NCI-H1930 (cell line): ENCODE measurements at places on chromosomes 3 and 15.
A peak's percentile ranks its signal among the peaks of the same experiment; 100 is the strongest.

DNA sequence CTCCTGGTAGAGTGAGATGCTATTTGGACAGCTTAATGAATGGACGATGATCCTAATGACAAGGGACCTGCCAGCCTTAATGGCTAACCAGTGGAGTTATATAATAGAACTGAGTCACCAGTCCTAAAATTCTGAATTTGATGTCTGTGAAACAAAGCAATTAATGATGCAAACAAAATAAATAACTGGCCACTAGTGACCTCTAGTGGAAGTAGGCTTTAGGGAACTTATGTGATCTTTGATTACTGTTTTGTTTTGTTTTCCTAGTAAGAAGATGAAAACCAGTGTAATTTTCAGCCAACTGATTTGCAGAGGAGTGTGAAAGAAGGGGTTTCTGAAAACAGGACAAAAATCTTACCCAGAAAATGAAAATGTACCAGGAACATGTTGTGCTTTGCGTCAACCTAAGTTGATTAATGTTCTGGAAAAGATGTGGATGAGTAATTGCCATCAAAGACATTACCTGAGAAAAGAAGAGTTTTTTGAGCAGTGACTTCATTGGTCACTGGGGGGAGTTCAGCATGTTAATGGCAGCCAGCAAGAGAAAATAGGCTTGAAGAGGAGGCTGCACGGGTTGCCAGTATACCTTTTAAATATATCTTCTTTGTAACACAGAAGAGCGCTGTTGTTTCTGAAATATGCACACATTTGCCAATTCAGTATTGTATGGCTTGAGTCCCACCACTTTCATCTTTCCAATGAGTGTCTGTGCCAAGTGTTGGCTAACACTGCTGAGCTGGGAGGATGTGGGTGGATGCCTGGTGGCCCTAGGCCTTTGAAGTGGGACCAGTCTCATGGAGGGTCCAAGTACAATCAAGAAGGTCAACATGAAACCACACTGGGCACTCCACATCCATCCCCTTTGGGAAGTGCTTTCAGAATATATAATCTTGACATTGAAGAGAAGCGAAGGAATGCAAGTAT is 9.3 kb downstream of the VEPH1 start:
- no peak for DNase-seq

DNA sequence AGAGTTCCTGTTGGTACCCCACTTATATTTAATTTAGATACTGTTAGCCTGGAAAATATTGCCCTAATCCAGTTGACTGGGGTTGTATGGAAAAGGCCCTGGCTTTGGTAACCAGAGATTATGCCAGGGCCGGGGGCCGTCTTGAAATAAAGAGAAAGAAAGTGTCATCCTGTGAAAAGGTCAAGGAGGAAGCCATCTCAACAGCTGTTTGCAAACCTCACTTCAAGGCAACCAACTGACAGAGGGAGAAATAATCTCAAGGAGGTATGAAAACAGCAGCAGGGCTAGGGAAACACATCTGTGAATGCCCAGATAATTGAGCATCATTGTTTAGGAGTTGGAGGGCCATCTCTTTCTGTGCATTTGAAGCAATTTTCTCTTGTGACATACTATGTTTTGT is 190.8 kb downstream of the SUCLG2 start:
- DNase-seq, result no peak

DNA sequence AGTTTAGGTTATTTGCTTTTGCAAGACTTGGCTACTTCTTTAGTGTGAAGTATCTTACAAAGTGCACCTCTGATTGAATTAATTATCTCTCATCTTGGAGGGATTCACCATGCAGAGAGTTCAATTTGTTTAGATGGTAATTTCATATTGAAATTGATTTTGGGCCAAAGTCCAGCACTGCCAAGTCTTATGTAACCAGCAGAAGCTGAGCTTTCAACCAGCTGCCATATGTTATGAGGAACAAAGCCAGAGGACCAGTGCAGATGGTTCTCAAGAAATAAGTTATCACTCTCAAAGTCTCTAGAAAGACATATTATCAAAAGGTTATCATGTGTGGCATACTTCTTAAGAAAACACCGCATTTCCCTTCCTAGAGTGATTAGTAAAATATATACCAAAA is 29.0 kb downstream of the ABHD6 start:
- no peak for DNase-seq

DNA sequence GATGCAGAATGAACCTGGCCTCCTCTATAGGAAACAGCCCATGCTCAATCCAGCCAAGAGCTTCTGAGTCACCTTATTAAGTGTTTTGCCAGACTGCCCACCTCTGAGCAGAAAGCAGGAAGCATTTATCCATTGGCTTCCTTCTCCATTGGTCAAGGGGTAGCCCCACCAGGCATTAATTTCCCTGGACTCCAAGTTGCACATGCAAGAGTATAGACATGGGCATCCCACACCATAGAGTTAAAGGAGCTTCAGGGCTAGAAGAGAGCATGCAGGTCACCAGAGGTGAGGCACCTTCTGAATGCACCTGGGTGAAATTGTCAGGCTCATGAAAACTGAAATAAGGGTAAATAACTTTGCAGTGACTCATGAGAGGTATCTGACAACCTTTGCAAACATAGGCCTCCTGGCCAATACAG is 230.8 kb upstream of the STAC start:
- DNase-seq, result no peak

GRCh38 chr15:94026458-94027304 is 204.7 kb upstream of the MCTP2 start:
- no peak for DNase-seq

GRCh38 chr3:65861718-65862117 is 177.0 kb downstream of the MAGI1 start:
- no peak for DNase-seq

DNA sequence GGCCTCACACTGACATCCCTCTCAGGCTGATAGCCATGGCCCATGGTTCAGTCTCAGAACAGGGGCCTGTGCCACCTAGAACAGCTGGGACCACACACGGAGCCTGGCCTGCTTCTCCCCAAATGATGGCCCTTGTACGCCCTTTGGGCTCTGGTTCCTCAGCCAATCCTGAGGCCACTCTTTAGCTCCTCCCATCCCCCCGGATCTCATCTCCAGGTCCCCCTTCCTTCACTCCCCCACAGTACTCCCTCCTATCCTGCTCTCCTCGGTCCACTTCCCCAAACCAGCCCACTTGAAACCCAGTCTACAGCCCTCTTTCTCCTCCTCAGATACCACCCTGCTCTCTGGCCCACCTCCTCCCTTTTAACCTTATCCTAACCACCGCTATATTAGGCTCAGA is 17.8 kb upstream of the ZFYVE19 start:
- DNase-seq, result no peak

DNA sequence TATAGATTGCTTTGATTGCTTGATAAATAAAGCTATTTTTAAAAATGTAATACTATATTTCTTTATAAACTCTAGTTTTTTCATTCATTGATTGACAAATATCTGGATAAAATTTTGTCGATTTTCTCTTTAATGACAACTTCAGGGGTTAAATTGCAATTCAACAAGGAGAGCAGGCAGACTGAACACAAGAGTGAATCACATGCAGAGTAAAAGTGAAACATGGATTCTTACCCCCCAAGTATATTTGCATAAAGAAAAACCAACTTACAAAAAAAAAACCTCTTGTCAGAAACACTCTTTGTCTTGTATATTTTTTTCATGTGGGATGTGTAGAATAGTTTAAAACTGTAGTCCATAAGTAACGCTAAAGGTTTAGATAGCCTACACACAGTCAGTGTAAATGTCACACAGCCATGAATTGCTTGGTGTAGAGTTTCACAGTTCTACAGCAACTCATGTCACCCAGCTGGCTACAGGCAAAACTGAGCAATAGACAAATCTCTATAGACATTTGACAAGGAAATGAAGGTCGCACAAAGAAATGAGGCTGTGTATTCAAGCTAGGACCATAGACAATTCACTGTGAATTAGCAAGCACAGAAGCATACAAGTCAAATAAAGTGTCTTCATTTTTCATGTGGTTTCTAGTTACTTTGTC is 141.6 kb downstream of the THRB start:
- DNase-seq, result no peak

DNA sequence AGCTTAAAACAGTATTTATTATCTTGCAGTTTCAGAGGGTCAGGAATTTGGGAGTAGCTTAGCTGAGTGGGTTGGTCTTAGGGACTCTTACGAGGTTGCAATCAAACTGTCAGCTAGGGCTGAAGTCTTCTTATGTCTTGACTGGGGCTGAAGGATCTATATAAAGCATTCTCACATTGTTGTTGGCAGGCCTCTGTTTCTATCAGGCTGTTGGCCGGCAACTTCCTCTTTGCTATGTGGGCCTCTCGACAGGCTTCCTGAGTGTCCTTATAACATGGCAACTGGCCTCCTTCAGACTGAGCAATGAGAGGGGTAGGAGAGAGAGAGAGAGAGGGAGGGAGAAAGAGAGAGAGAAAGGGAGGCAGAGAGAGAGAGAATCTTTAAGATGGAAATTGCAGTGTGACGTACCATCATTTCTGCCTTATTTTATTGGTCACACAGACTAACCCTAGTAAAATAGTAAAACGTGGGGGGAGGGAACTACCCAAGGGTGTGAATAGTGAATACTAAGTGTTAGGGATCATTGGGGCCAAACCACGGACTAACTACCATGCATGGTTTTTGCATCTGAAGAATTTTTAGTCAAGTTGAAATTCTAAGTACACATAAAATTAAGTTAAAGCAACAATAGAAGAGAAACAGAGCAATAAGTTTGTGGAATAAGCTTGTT is 16.1 kb downstream of the FGF7 start:
- DNase-seq, result no peak

- DNase-seq, result no peak
Observed at GRCh38 chr3:125317761-125318160, 57.4 kb downstream of the ZNF148 start.

DNA sequence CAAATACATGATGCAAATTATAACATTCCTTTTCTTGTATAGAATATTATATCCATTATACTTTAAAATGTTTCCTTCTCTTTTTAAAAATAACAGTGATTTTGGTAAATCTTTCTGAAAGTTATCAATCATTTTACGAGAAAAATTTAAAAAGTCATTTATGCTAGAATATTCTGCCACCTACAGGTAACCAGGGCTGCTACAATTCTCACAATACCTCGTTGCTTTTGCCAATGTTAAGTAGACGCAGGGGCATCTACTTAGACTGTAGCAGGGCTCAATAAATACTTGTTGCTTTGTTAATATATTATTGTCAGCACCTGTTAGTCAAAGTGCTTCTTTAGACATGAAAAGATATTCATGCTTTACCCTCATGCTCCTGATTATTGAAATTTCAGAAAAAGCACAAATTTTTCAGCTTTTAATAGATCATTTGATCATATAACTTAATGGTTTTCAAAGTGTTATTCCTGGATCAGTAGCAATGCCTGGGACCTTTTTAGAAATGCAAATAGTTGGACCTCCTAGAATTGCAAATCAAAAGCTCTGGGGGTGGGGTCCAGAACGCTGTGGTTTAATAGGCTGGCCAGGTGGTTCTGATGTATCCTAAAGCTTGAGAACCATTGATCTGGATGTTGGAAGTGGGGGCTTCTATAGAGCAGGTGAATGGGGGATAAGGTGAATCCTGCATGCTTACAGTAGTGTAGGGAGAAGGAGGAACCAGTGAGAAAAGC is 223.6 kb upstream of the PDZRN3 start:
- peak; percentile 7 for DNase-seq

GRCh38 chr3:39917065-39917773 is 107.8 kb downstream of the MYRIP start:
- no peak for DNase-seq

- no peak for DNase-seq
Observed at GRCh38 chr3:106750092-106750491, 627.1 kb upstream of the CCDC54 start.

DNA sequence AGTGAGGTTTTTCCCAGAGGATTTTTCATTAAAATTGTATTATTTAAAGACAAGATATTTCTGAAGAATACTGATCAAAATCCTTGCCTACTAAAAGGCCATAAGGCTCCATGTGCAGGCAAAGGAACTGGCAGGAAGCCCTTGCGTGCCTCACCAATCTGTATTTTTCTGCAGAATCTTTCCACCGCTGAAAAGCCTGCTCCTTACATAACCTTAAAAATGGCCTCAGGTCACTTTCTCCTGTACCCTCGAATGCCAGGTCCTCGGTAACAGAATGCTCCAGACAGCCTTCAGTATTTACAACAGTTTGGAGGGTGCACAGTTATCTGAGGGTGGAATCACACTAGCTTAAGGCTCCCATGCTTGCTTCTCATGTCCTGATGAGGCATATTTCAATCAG is 3.2 kb downstream of the MORC1 start:
- no peak for DNase-seq

- DNase-seq, result no peak
Observed at GRCh38 chr3:197008436-197009209, 21.0 kb downstream of the MELTF start.

- DNase-seq, result no peak
Observed at GRCh38 chr3:45942051-45942825, 1.0 kb upstream of the CXCR6 start.

GRCh38 chr3:105518203-105518602 is 151.5 kb downstream of the ALCAM start:
- DNase-seq, result no peak

- peak; percentile 15 for DNase-seq
Observed at GRCh38 chr3:32391643-32392535, at the start of gene CMTM7. Gene CMTM7, plus strand, starts transcription at chr3:32391853. Its CDS starts 54 bp downstream, at chr3:32391907.

DNA sequence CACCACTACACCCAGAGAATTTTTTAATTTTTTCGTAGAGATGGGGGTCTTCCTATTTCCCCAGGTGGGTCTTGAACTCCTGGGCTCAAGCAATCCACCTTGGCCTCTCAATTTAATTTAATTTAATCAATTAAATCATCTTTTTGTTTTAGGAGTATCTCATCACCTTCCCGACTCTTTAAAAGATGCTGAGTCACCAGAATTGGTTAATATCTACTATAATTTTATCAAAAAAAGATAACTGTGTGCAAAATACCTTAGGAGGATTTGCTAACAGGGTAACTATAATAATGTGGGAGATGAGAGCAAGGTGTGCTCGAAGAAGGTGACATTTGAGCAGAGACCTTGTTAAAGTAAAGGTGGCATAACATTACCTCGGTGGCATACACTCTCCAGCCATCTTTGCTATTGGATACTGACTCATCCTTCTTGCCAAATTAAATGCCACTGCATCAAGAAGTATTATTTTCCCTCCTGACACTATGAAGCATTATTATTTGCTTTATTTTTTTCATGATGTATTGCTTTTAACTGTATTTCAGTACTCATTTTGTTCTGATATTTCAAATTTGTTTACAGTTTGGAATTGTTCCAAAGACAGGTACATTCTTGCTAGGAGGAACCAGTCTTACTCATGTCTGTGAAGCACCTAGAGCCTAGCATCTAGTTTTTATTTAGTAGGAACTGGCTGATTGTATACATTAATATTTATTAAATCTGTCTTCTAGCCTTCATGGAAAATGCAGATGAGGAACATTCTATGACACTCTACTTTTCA is 200.7 kb downstream of the MBNL1 start:
- no peak for DNase-seq
